Foreskin keratinocyte (primary cell): ENCODE measurements at places on chromosomes 13 and 19. TPM values are rescaled to one million over a fixed set of nuclear protein-coding genes. Genes with fewer than 3 reads are reported as not detected.

DNA sequence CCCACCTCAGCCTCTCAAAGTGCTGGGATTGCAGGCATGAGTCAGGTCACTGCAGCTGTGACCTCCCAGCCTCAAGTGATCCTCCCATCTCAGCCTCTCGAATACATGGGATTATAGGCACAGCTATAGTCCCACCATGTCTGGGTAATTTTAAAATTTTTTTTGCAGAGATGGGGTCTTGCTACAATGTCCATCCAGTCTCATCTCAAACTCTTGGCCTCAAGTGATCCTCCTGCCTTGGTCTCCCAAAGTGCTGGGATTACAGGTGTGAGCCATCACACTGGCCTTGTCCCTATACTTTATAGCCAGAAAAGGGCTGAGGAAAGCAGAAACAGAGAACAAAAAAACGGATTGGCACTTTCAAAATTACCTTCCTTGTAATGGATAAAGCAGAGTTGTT, 4.8 kb upstream of the FBXO27 start:
- DNase-seq, result no peak

Gene ERICH6B
- not detected in 2 replicates for polyA plus RNA-seq

DNA sequence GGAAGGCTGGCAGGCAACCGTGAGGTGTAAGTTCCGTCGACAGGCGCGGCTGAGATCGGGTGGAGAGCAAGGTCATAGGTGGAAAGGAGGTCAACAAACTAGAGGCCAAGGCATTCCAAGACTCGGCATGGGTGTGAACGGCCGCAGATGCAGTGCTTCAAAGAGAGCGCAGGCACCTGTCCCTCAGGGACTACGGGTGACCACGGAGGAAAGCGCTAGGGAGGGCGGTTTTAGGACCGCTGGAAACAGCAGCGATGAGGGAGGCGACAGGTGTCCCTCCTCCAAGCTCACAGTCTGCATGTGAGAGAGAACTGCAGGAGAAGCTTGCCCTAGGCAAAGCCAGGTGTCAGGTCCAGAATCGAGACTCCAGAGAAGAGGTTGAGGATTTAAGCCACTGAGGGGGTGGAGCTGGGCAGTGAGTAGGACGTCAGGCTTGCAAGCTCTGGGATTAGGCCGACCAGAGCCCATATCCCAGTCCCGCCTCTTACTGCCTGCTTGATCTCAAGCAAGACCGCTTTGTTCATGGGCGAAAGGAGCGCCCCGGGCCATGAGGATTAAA, 1.6 kb upstream of the MLNR start:
- no peak for DNase-seq

DNA sequence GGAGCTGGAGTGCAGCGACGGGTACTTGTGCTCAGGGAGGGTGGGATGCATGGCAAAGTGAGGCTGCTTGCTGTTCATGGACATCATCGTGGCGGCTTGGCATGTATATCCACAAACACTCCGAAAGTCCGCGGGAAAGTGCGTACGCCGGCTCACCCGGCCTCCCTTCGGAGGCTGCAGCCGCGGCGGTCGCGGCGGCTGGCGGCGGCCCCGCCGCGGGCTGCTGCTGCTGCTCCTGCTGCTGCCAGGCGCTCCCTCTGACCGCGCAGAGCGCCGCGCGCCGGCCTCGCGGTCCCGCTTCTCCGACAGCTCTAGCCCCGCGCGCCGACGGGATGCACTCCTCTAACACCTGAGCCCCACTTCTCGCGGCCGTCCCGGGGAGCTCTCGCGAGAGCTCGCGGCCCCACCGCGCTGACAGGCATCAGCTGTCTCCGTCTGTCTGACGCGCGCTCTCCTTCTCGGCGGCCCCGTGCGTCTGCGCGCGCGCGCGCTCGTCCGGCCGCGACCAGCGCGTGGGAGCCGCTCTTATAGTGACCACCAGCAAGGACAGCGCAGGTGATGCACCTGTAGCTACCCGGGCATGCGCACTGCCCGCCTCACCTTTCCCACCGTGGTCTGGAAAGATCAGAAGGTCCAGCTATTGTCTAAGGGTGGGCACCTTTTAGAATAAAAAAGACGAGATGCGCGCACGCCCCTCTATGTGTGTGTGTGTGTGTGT, at the start of gene POU4F1:
POU4F1 (minus strand) TSS at position 313 of the 718 bp plus-strand sequence; CDS start at position 87, 226 bp downstream.
- DNase-seq, result no peak

Gene ZNF419
- 4.1 and 4.4 TPM in 2 replicates for polyA plus RNA-seq

DNA sequence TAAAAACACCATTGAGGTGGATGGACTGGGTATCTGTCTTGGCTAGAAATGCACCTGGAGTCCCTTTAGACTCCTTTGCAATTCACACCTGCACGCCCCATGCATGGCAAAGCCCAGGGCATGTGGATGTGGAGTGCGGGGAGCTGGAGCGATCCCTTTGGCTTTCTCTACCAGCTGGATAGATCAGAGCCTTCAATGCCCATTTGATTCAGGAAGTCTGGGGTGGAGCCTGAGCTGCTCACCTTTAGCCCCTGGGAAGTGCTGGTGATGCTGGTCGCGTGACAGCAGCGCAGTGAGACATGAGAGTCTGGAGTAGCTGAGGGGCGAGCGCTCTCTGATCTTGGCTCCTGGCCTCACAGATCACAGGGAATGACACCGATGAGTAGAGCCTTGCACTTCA, 4.8 kb upstream of the ZNF536 start:
- no peak for DNase-seq

Gene PSG7
- not detected in 2 replicates for polyA plus RNA-seq
